ENCODE measurements at places on chromosomes 1 and 21. TPM values are rescaled to one million over a fixed set of nuclear protein-coding genes. Genes with fewer than 3 reads are reported as not detected.

The CA6 gene
- not detected for total RNA-seq

DNA sequence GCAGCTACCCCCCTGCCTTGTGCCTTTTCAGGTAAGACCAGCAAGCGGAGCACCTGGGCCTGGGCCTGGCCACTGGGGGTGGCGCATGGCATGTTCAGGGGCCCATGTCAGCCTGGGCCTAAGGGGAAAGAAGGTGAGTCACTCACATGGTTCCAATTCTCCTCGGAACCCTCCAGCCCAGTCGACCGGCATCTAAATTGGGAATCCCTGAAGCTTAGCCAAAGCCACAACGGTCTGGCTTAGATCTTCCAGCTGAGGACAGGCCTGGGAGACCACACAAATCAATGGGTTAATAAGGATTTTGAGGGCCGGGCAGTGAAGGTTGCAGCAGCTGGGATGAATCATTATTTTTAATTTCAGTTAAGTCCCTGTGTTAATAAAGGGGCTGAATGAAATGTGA lies 145.1 kb upstream of the SMYD2 start:
- H3K4me3 ChIP-seq = no peak overlapping the region
- H3K4me1 ChIP-seq = no peaks in the 10 kb centered on the region
- H3K27me3 ChIP-seq = peaks cover 15% of the 10 kb centered on the region
- no peak for DNase-seq
- H3K27ac ChIP-seq = no peak overlapping the region

DNA sequence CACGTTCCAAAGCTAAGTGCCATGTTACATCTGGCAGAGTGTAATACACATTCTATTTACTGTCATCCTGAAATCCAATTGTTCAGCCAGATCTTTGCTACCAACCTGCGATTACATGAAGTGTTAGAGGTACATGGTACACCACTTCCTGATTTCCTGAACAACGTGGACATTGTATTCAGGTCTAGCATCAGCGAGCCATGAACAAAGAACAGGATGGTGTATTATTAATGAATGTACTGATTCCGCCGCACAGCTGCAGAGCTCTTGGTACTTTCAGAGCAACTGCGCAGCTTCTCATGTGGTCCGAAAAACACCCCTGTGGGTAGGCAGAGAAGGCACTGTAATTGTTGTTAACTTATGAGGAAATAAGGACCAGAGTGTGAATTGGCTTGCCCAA lies 511.4 kb downstream of the AJAP1 start:
- no peaks in the 10 kb centered on the region for H3K4me1 ChIP-seq
- H3K27me3 ChIP-seq = no peaks in the 10 kb centered on the region

The CD1B gene
- not detected for total RNA-seq

Measured in chondrocyte (in vitro differentiated cells).